Stimulated activated CD4-positive, alpha-beta T cell treated with anti-CD3 and anti-CD28 coated beads, Interleukin-4, amount 100 ng/mL, for 24 hours (primary cell): ENCODE measurements at places on chromosomes 5 and 9.

- peak; percentile 7 for DNase-seq
Measured at GRCh38 chr9:120710110-120710981, 3.9 kb downstream of the MEGF9 start.

DNA sequence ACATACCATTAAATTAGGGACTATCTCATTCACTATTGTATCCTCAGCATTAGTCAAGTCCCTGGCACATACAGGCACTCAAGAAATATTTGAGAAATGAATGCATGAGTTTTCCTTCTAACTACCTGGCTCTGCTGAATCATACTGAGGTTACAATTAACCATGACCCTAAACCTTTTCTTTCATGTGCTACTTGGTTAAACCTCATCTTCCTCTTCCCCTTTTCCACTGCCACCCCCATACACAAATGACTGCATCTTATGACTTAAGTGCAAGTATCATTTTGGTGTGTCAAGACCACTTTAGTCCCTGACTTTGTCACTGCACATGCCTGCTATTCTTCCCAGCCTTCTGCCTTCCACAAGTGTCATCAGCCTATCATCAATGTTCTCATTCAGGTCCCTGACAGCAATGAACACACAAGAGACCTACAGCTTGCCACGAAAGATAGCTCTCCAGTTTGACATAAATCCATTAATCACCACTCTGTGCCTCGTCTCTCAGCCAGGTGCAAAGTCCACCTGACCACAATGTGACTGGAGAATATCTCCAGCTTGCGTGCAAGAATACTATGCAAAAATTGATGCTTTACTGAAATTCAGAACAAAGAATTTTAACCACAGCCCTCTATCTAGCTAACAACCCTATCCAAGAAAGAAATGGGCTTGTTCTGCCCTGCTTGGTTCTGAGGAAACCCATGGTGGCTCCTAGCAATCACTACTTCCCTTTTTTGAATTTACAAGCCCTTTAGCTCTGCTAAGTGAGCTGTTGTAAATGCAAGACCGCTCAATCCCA lies 74.5 kb downstream of the MAPKAP1 start:
- DNase-seq = peak; percentile 64

DNA sequence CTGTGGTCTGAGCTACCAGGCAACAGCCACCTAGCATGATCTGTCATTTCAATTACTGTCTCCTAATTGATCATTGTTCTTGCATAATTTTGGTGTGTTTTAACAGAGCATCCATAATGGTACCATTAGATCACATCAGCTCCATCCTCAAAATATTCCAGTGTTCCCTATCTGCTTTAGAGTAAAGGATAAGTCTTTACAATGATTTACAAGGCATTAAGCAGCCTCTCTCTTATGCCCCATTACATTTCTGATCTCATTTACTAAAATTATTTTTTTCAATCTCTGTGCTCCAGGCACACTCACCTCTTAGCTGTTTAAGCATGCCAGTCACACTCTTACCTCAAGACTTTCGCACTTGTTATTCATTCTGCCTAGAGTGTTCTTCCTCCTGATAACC lies 389.9 kb upstream of the PTPRD start:
- no peak for DNase-seq

- DNase-seq = peak; percentile 15
Measured at GRCh38 chr5:180607861-180608571, 16.7 kb upstream of the SCGB3A1 start.

DNA sequence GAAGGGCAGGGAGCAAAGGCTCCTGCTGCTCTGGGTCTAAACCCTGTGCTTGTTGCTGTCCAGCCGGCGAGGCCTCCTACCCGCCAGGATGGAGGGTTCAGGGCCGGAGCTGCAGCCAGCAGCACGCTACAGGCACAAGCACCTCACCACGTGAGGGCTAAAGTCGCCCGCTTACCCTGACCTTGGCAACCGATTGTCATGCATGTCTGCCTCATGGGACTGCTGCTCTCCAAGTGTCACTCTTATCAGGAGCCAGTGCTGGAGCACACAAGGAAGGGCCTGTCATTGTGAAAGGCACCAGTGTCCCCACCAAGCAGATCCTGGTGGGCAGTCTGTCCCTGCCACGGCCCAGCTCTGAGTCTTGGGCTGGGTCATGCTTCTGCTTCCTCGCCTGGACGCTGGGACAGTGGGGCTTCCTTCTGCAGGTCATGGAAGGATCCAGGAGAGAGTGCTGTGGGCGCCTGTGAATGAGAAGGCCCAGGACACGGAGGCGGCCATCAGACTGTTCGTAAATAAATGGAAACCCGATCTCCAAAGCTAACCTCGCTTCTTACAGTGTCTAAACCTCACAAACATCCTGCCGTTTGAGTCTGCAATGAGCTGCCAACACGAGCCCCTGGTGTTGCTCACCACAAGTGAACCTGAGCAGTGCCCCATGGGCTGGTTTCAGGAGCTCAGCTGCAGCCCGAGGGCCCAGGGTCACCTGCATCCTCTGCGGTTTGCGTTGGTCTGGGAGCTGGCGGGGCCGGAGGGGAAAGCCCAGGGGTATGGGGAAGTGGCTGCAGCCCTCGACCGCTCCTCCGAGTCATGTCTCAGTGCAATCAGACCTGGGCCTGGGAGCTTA lies 58.2 kb upstream of the RXRA start:
- DNase-seq = no peak

GRCh38 chr5:102375876-102376275 lies 79.8 kb upstream of the SLCO4C1 start:
- DNase-seq = no peak

GRCh38 chr9:136793086-136793946 lies 2.2 kb downstream of the TMEM141 start:
- DNase-seq = no peak

GRCh38 chr5:76462097-76462667 lies 59.1 kb downstream of the IQGAP2 start:
- DNase-seq = no peak

GRCh38 chr5:21810737-21811316 lies 1042.3 kb downstream of the CDH12 start:
- DNase-seq = no peak

DNA sequence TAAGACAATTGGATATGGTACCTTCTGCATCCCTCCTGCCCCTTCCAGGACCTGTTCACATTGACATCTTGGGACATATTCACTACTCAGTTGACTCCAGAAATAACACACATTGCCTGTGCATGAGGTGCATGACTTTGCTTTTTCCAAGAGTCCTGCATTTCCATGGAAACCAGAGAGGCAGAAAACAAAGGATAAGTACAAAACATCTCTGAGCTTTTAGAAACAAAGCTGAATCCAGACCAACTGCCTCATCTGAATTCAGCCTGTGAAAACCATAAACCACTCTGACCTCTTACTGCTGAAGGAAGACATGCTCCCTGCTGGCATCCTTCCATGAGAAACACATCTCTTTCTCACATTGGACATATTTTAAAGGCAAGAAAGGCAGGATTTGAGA lies 695.1 kb downstream of the TAF11L14 start:
- DNase-seq = no peak

DNA sequence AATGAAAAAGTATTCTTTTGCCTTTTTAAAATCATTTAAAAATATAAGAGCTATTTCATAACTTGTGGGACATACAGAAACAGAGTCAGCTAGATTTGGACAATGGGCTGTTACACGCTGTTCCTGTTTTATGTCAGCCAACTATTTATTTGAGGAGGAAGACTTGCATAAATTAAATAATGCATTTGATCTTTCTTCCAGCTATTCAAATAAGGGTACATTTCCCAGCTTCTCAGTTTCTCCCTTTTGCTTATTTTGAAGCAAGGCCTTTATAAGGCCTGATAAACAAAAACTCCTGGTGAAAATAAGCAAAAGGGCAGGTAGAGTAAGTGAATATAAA lies 6.5 kb downstream of the STOM start:
- DNase-seq = no peak

DNA sequence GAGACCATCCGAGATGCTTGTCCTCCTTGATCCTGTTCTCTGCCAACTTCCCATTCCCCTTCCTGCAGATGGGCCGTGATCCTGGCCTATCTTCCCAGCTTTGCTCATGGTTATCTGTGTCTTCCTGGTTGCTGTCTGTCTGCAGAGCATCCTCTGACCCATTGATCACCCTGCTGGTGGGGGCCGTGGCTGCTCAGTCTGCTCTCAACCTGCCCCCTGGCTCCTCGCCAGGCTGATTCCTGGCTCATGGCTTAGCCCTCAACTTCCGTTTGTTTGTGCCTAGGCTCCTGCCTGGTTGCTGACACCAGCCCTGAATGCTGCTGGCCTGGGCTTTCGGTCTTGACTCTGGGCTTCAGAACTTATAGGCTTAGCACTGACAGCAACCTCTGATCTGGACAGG lies 67.1 kb upstream of the SMIM15 start:
- no peak for DNase-seq

DNA sequence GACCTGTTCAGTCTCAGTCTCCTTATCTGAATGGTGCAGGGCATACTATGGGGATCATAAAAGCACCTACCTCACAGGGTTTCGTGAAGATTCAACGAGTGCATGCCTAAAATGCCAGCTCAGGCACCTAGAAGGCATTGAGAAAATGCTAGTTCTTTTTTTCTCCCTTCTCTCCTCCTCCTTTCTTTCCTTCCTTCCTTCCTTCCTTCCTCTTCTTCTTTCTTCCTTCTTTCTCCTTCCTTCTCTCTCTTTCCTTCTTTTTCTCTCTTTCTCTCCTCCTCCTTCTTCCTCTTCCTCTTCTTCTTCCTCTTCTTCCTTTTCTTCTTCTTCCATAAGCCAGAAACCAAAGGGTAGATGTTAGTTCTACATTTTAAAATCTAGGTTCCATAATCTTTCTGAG lies 12.3 kb upstream of the RAB14 start:
- DNase-seq = no peak

DNA sequence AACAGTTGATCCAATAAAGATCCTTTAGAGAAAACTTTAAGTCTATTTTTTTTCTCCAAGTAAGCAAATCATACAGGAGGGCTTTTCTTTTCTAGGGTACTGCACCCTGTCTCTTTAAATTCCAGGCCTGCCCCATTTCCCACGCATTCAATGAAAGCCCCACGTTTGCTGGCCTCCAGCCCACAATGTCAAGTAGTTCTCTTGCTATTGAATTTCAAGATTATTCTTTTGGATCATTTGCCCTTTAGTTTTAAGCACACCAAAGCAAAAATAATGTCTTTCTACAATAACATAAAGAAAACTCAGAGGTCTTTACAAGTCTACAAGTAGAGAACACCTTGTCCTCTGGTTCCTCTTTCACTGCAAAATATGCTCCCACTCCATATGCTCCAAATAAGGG lies 15.6 kb downstream of the MLLT3 start:
- DNase-seq = no peak

DNA sequence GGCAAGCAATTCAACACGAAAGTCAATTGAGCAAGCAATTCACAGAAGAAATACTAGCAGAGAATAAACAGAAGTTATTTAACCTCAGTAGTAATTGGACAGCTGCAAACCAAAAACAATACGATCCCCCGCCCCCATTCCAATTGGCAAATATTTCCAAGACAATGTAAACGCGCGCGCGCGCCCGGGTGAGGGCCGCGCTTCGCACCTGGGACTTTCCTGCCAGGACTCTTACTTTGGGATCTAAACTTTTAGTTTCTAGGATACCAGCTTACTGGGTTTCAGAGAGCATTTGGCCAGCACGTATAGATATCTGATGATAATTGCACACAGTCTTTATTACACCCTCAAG lies 8.6 kb downstream of the RUFY1 start:
- peak; percentile 11 for DNase-seq

DNA sequence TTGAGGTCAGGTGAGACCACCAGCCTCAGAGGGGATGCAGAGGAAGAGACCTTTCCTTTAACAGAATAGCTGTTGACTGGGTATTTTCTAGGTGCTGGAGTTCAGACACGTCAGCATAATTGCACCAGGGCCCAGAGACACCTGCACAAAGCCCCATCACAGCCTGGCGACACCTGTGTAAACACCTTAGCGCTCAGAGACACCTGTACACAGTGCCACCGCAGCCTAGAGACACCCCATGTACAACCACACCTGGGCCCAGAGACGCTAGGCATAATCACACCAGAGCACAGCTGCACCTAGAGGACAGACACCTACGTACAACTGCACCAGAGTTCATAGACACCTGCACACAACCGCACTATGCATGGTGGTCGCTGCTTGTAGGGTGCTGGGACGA lies 1.0 kb downstream of the TRIP13 start:
- DNase-seq = no peak

DNA sequence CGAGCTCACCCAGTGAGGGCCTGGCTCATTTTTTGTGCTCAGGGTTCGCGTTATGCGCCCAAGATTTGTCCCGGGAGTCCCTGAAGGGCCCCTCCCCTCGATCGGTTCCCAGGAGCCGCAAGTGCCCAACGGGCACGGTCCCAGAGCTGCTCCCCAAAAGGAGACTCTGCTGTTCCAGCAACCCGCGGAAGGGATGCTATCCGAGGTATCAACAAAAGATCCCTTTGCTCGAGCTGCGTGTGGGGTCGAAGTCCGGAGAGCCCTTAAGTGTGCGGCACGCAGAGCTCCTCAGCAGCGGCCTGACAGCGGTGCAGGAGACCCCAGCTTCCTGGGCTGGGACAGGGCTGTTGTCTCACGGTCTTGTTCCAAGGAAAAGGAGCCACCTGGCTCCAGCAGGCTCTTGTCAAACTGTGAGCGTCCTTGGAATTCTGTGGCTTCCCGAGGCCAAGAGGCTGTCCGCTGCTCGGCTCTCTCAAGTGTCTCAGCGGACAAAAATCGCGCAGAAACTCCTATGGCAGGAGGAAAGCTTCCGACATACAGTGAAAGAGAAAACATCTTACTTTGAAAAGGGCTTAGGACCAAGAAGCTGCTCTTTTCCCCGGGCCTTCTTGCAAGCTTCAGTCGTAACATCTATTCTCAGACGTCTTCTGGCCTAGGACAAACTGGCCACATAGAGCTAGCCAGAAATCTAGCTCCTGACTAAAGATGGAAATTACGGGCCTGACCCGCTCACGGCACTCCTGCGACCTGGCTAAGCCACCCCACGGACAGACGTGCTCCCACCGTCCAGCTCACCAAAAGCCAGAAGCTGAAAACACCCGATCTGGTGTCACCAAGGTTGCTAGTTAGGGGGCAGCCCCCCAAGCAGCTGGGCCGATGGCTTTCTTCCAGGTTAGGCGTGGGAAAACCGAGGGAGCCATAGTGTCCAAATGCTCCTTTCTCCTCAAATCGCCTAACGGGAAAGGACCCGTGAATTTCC lies 2.6 kb upstream of the FOXB2 start:
- DNase-seq = no peak

GRCh38 chr9:122221183-122221811 lies 7.5 kb downstream of the LHX6 start:
- no peak for DNase-seq

- no peak for DNase-seq
Measured at GRCh38 chr5:164561933-164562872, 1056.8 kb downstream of the MAT2B start.

- DNase-seq = no peak
Measured at GRCh38 chr5:5385331-5385662, 37.2 kb upstream of the ICE1 start.

GRCh38 chr9:90526386-90526785 lies 116.2 kb downstream of the DIRAS2 start:
- no peak for DNase-seq

GRCh38 chr5:103224118-103224893 lies 34.3 kb upstream of the MACIR start:
- peak; percentile 47 for DNase-seq

GRCh38 chr9:133074111-133074651 lies 12.4 kb downstream of the CEL start:
- no peak for DNase-seq

GRCh38 chr9:130555968-130556367 lies 23.4 kb upstream of the FUBP3 start:
- DNase-seq = no peak

GRCh38 chr5:3110371-3110770 lies 358.9 kb upstream of the IRX2 start:
- no peak for DNase-seq

- DNase-seq = no peak
Measured at GRCh38 chr9:76379494-76379893, 14.7 kb downstream of the RFK start.

GRCh38 chr9:70675868-70676370 lies 261.5 kb upstream of the KLF9 start:
- no peak for DNase-seq
